Kidney (tissue), 22 donors: ENCODE measurements at places on chromosomes 6 and 20. TPM values are rescaled to one million over a fixed set of nuclear protein-coding genes. Genes with fewer than 3 reads are reported as not detected.

DNA sequence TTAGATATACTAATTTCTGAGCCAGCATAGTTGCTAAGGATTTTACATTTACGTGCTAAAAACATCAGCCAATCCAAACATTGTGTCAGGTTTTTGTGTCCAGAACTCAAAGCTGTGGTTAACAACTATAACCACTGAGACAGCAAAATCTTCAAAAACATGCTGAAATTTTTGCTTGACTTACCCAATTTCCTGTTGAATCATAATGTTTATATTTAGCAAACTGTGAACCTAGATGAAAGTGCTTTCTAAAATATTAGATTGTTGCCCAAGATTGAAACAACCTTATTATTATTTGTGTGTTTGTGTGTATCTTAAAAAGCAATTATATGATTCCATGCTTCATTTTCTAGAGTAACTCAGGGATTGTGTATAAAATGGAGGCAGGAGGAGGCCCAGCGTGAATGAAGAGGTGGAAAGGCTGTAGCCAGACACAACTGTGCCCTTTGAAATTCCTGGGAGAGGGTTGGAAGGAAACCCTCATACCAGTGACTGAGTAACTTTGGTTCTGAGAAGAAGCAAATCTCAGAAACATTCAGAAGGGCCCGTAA is 48.0 kb downstream of the ARMC2 start:
- no peak for DNase-seq

IP6K3 gene
- 0.47 TPM for total RNA-seq

LEMD2 gene
- 57.1 TPM for total RNA-seq

CYP21A2 gene
- 3.2 TPM for total RNA-seq

MYLK2 gene
- not detected for total RNA-seq

DNA sequence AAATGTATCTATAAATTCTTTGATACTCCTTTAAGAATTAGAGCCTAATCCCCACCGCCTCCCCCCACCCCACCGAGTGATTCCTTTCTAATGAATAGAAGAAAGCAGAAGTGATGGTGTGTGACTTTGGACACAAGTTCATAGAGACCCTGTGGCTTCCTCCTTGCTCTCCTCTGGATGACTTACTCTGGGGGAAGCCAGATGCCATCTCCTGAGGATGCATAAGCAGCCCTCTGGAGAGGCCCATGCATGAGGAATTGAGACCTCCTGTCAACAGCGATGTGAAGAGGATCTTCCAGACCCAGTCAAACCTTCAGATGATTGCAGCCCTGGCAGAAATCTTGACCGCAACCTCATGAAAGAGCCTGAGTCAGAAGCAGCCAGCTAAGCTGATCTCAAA is 21.1 kb downstream of the AHCY start:
- DNase-seq, result no peak

DNA sequence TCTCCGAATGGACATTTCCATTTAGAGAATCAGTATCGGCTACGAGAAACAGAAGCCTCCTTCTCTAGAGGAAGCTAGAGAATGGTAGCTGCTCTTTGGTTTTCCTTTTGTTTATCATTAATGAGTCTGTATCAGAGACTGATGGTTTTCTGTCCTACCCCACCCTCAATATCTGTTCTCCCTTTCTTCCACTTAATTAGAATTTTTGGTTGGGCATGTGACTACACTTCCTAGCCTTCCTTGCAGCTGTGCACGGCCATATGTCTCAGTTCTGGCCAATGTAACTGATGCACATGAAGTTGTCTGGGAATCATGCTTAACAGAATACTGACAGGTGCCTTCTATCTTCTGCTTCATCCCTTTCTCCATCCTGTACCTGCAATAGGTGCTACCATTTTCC is 19.0 kb downstream of the RNF24 start:
- DNase-seq, result no peak

- DNase-seq, result no peak
Measured at GRCh38 chr6:84671183-84671582, 93.2 kb downstream of the TBX18 start.

GRCh38 chr20:63891061-63892002 is 3.6 kb upstream of the DNAJC5 start:
- no peak for DNase-seq

- peak; percentile 87 for DNase-seq
Measured at GRCh38 chr6:26044140-26045064, 42.8 kb upstream of the HFE start.

NCOA7 gene
- 135 TPM for total RNA-seq

SPDEF gene
- total RNA-seq, result 0.19 TPM

DDX43 gene
- total RNA-seq, result 1.4 TPM

DNA sequence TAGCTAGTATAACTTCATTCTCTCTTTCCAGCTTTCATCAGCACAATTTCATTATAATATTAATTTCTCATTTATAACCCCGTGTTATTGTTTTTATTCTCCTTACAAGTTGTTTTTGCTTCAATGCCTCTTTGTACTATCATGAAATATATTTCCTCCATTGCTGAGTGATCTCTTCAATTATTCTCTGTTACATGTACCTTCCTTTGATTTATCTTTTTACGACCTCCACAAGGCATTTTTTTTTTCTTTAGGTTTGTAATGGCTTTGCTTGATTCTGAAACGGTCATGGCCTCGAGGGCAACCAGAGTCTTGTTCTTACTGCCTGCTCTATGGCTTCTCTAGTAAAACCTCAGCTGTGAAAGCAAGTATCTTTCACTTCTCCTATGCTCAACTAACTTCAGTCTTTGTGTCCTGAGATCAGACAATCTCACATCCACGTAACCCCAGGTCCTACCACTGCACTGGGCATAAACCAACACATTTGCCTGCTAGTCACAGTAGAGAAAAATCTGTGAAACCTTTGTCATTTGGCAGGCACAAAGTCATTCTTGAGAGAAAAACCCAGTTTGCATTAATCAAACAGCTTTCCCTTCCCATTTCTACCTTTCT is 119.9 kb downstream of the UST start:
- DNase-seq, result no peak

DNA sequence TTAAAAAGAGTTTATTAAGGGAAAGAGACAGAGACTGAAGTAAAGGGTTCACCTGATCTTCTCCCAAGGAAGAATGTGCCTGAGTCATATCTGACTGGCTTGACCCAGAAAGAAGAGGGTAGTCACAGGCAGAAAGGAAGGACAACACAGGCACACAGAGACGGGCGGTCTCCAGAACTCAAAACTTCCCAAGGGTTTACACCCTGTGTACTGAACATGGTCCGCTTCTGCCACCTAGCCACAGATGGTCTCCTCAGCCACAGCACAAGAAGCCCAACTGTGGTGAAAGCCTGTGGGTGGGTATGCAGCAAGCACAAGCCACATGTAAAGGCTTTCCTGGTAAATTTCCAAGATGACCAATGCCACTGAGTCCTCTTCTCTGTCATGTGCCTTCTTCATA is 17.2 kb downstream of the UNC5CL start:
- no peak for DNase-seq

GRCh38 chr6:108159981-108160380 is 5.8 kb upstream of the NR2E1 start:
- DNase-seq, result no peak

DNA sequence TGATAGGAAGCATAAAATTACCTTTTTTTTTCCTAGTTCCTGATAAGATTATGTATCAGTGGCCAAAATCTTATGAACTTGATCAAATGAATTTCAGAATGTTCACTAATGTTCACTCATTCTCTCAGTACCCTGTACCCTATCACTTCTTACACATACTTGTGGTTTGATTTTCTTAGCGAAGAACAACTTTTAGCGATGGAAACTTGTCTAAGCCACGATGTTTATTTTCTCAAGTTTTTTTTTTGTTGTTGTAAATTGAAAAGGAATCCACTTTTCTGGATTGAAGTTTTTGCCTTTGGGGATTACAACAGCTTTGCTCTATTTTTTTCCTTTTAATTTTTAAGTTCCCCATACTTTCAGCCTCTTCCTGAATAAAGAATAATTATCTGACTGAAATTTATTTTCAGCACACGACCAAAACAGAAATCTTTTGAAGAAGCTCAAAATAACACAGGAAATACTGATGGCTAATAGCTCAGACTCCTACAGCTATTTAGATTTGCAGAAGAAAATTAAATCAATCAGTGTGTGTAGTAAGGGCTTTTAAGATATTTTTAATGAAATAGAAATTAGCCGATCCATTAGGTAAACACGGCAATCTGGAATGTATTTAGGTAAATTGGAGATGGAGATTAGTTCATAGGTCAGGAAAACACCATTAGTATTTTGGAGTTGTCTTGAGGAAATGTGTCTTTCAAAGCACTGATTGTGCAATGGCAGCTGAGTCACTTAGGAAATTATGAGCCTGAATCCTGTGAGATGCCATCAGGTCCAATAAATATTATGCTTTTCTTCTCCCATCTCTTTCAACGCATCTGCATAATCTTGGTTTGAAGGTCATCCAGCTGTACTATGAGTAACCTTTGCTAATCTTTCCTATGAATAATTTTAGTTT is 217.5 kb downstream of the GJA1 start:
- DNase-seq, result no peak

DNA sequence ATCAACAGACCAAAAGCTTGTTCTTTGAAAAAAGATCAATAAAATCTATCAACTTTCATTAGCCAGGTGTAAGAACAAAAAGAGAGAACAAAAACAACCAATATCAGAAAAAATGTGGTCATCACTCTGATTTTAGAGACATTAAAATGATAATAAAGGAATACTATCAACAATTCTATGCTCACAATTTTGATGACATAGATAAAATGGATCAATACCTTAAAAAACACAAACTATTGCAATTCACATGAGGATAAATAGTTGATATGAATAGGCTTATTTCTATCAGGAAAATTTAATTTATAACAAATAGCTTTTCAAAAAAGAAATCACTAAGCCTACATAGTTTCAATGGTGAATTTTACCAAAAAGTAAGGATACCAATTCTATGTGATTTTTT is 809.4 kb upstream of the EYS start:
- DNase-seq, result no peak

- no peak for DNase-seq
Measured at GRCh38 chr6:56581296-56581925, 61.3 kb downstream of the DST start.

- no peak for DNase-seq
Measured at GRCh38 chr6:42224222-42225028, 6.8 kb upstream of the MRPS10 start.

- no peak for DNase-seq
Measured at GRCh38 chr6:43355862-43356590, 13.4 kb downstream of the ZNF318 start.

DNA sequence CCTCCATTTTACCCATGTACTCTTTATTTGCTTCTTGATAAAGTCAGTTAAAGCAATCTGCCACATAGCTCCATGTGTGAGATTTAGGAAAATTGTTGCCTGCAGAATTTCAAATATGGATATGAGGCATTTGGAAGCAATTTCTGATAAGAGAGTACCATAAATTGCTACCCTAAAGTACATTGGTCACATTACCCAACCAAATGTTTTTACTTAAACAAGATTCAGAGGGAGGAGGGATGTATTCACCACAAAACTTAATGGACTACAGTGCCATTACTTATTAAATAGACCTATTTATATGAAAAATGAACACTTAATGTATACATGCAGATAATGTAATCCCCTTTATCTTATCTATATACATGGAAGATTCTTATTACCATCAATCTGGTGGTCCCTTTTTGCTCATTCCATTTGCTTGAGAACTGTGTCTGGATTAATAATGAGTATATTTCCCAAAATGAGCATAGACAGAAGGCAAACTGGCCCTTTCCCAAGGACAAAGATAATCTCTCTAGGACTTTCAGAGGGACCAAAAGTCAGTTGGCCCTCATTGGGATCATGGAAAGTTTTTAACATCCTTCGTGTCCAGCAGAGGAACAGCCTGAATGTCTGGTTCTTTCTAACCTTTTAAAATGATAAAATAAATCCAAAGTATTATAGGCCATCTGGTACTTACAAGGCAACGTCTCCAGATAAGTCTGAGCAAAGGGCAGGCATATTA is 526.4 kb downstream of the CBLN4 start:
- no peak for DNase-seq

HDAC2 gene
- 59.1 TPM for total RNA-seq

CENPB gene
- total RNA-seq, result 99.8 TPM

MDFI gene
- 16.9 TPM for total RNA-seq

DNA sequence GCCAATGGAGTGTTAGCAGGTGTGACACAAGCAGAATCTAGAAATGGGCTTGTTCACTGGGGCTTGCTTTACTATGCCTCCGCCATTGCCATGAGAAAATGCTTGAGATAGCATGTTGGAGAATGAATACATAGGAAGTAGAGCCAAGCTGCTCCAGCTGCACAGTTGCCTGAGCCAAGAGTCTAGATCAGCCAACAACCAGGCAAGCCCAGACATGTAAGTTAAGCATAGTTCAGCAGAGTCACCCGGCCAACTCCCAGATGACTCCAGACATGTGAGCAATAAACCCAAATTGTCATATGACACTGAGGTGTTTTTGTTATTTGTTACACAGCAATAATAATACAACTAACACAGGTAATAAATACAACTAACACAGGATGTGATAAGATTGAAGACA is 167.9 kb downstream of the HAO1 start:
- no peak for DNase-seq

DNA sequence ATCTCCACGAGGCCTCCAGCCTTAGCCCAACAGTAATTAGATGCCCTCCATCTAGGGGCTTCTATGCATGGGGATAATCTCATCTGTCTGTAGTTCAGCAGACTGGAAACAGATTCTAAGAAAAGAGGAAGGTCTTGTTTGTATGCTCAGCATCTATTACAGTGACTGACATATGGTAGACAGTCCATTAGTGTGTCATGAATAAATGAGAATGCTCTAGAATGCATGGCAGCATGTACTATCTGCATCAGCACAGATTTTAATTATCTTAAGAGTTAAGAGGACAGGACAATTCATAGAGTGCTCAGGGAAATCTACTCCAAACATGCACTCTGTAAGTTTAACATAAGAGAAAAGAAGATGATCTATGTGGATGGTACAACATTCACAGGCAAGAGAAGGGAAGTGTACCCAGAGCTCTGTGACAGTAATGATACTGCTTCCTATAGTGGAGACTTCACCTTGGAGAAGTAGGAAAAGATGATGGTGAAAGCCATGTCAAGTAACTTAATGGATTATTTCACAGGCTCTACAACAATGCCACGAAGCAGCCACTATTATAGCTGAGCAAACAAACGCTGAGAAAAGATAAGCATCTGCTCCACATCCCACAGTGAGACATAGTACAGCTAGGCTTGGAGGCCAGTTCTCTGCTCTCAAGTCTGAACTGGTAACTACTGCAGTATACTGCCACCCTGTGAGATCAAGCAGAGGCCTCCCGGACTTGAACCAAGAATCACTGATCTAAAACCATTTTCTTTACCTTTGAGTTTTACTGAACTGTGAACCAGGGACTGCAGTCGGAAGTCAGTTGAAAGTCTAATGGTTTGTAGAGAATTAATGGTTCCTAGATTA is 309.2 kb upstream of the SPTLC3 start:
- no peak for DNase-seq
